CD8-positive, alpha-beta T cell (primary cell): ENCODE measurements at places on chromosomes 16 and 17. TPM values are rescaled to one million over a fixed set of nuclear protein-coding genes. Genes with fewer than 3 reads are reported as not detected.

Gene COPZ2
- total RNA-seq = 0.92 TPM

Gene HOXB3
- 3.2 TPM for total RNA-seq

Gene FZD2
- total RNA-seq = not detected

Gene PYY
- not detected for total RNA-seq

Gene MAP3K14
- 38.1 TPM for total RNA-seq

Gene KIAA0753
- total RNA-seq = 6.9 TPM

Gene KRTAP4-5
- total RNA-seq = not detected

Gene SDK2
- total RNA-seq = 10.0 TPM

Gene NSF
- total RNA-seq = 24.4 TPM

Gene CEP295NL
- total RNA-seq = 6.3 TPM

Gene TSNAXIP1
- total RNA-seq = 0.41 TPM

Gene TEKT1
- not detected for total RNA-seq

Gene KCNAB3
- 6.1 TPM for total RNA-seq

Gene CRISPLD2
- 1.00 TPM for total RNA-seq

Gene GAA
- 21.3 TPM for total RNA-seq

Gene ZNF750
- total RNA-seq = not detected

Gene CDH8
- not detected for total RNA-seq

Gene MEIOB
- total RNA-seq = not detected

Gene SMTNL2
- not detected for total RNA-seq

Gene PRAC1
- not detected for total RNA-seq

GRCh38 chr17:72804949-72805707 is 287.4 kb downstream of the SLC39A11 start:
- DNase-seq = no peak

- DNase-seq = no peak
Observed at GRCh38 chr17:28492352-28493310, 13.5 kb upstream of the FOXN1 start.

GRCh38 chr16:14172200-14172809 is 101.2 kb downstream of the MRTFB start:
- no peak for DNase-seq

DNA sequence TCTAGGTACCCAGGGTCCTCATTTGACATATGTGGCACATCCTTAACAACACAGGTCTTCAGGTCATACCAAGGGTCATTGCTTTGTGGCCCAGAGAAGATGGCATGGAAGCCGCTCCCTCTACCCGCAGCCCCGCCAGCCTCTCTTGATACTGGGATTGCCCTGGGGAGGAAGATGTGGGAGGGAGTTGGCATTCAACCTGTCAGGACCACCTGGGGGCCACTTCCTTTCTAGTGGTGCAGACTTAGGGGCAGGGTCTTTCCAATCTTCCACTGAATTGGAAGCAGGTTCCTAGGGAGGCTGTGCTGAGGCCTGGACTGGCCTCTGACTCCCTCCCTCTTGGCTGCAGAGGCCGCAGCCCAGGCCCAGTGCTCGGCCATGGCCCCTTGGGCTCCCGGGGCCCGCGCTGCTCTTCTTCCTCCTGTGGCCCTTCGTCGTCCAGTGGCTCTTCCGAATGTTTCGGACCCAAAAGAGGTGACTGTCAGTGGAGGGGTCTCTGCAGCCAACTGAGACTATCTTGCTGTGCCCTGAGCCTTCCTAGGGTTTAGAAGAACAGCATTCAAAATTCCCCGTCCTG is 5.1 kb upstream of the HEXIM1 start:
- no peak for DNase-seq

DNA sequence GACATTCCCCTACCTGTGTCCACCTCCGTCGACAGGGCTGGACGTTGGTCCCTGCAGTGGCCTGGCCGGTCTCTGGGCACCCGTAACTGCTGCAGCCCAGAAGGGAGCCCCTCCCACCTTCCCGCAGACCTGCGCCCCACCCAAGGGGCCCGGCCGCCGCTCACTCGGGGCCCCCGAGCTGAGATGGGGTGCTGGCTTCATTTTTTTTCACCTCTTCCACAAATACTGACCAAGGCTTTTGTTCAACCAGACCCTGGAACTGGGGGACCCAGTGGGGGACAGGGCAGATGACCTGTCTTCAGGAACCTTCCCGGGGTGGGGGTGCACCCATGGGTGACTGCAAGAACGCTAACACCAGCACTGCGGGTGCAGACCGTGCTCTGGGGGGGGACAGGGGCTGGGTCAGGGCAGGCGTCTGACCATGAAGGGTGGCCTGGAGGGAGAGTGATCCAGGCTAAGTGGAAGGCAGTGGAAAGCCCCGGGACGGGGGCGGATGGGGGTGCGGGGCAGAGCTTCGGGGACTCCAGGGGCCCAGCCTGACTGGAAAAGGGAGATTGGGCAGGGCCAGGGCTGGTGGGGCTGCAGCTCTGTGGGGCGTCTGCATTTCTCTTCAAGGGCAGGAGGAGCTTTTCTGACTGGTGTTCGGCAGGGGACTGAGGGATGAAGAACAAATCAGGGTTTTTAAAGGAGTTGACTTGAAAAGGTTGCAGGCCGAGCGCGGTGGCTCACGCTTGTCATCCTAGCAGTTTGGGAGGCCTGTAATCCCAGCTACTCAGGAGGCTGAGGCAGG is 42.3 kb downstream of the SLC7A5 start:
- DNase-seq = no peak

- DNase-seq = no peak
Observed at GRCh38 chr17:79532107-79532790, 78.6 kb downstream of the RBFOX3 start.

DNA sequence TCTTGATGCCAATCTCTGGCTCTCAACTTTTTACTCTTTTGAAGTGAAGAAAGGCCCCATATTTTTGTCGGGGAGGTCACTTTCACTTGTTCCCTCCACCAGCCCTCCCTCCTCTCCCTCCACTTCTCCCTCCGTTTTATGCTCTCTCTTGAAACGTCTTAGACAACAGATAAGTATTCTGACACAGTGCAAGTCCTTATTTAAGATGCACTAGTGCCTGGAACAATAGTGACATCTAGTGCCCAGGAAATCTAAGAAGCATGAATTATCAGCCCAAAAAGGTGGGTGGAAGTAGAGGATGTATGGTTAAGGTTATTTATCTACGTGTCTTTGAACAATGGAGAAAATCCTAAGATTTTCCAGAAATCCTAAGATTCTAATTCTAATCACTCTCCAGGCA is 17.9 kb downstream of the PSME3IP1 start:
- DNase-seq = no peak

GRCh38 chr16:85820604-85821372 is 21.3 kb downstream of the COX4I1 start:
- DNase-seq = peak; percentile 26

- DNase-seq = peak; percentile 7
Observed at GRCh38 chr17:32142857-32143526, 690 bp downstream of the RHOT1 start.

- no peak for DNase-seq
Observed at GRCh38 chr16:84907575-84907974, 87.8 kb downstream of the CRISPLD2 start.

- DNase-seq = no peak
Observed at GRCh38 chr17:48488548-48489106, 42.2 kb downstream of the HOXB1 start.

DNA sequence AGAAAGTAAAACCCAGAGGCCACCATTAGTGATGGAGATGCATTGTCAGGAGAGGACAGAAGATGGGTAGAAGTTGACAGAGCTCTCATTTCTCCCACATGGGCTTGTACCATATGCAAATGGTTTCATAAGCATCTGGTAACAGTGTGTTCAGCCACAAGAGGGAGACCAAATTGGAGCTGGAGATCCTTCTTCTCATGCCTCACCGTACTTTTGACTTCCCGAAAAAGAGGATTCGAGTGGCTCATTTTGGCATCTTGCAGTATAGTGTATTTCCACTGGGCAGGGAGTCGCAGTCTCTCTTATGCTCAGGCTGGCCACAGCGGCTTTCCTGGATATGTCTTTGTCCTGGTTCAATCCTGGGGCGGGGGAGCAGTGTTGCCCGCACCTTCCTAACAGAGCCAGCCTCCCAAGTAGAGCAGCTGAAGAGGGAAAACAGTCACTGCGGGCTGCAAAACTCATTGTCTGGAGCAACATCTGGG is 23.8 kb downstream of the TBC1D3B start:
- no peak for DNase-seq

- no peak for DNase-seq
Observed at GRCh38 chr17:64343071-64343774, 47.4 kb downstream of the PECAM1 start.

DNA sequence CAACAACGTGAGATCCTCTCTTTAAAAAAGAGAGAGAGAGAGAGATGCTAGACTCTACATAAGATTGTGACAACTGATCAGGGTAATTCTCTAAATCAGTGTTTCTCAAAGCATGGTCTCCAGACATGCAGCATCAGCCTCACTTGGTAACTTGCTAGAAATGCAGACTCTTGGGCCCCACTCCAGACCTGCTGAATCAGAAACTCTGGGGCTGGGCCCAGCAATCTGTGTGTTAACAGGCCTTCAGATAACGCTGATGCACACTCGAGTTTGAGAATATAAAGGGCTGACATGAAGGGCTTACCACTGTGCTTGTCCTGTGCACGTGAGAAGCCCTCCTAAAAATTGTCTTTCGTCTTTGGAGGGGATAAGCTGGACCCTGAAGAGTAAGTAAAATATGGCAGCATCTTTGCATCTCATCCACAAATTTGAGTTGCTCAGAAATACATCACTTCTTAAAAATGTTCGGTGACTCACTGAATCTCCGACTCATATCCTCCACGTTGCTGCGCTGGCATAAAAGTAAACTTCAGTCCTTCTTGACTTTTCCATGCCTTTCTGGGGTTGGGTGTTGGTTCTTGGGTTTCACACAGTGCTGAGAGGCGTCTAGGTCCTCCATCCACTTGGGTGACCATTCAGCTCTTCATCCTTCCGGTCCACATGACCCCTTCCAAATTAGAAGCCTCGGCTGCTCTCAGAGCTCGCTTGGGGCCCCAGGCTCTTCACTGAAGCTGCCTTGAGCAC is 26.1 kb upstream of the KDM8 start:
- DNase-seq = no peak

DNA sequence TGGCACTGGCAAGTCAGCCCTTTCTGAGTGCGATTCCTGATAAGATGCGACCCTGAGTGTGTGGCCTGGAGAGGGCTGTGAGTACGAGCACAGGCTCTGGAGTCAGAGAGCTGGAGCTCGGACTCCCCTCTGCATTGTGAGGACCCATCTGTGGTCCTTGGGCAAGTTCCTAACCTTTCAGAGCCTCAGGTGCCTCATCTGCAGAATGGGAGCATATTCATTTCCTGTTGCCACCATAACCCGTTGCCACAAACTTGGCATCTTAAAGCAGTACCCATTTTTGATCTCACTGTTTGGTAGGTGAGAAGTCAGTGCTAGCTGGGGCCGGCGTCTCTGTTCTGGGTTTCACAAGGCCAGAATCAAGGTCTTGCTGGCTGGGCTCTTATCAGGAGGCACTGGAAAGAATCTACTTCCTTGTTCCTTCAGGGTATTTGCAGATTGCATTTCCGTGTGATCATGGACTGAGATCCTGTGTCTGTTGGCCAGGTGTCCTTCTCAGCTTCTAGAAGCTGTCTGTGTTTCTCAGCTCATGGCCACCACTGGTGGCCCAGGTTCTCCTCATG is 20.2 kb downstream of the KNOP1 start:
- no peak for DNase-seq

DNA sequence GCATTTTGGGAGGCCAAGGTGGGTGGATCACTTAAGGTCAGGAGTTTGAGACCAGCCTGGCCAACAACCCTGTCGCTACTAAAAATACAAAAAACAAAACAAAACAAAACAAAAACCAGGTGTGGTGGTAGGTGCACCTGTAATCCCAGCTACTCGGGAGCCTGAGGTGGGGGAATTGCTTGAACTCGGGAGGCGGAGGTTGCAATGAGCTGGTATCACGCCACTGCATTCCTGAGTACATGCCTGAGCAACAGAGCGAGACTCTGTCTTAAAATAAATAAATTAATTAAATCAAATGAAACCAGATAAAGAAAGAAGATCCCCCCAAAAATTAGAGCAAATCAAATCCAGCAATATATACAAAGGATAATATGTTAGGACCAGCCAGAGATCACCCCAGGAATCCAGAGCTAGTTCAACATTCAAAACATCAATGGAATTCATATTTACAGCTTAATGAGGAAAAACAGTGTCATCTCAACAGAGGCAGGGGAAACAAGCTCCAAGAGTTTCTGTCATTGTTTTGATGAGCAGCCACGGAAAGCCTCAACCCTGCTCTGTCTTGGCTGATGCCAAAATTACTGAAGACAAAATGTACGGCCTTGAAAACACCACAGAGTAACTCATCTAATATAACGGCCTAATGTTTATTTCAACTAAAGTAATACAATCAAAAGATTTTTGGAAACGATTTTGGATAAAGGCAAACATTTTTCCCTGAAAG is 3.7 kb downstream of the PEMT start:
- no peak for DNase-seq

DNA sequence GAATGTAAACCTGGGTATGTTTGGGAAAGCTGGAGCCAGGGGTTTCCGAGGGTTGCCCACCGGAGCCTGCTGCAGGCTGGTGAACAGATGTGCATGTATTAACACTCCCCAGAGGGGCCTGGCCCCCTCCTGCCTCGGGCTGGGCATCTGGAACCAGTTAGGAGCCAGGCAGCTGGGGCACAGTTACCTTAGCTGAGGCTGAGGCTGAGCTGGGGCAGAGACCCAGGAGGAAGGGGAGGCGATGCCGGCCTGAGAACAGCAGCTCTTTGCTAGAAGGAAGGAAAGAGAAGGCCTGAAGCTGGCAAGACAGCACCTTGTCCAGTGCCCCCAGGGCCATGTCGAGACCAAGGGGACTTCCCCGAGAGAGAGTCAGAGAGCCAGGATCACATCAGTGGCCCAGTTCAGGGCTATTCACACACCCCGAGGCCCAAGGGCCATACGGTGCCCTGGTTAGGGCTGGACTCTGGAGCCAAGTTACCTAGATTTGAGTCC is 65.8 kb downstream of the RMI2 start:
- no peak for DNase-seq

GRCh38 chr17:73160980-73161630 is 3.7 kb upstream of the SSTR2 start:
- no peak for DNase-seq

GRCh38 chr17:45906927-45907622 is 12.7 kb downstream of the MAPT start:
- DNase-seq = no peak

- no peak for DNase-seq
Observed at GRCh38 chr16:63061319-63061718, 1025.1 kb upstream of the CDH8 start.

- DNase-seq = no peak
Observed at GRCh38 chr17:81127526-81128177, 37.7 kb upstream of the PVALEF start.

GRCh38 chr17:42821176-42821575 is 2.9 kb downstream of the BECN1 start:
- DNase-seq = no peak

GRCh38 chr16:85222155-85222863 is 110.0 kb upstream of the CIBAR2 start:
- no peak for DNase-seq

- no peak for DNase-seq
Observed at GRCh38 chr16:78392585-78393195, 293.2 kb downstream of the WWOX start.
